Stimulated activated CD4-positive, alpha-beta T cell treated with anti-CD3 and anti-CD28 coated beads, Interleukin-1b, Interleukin-23, amount 100 ng/mL, for 24 hours (primary cell): ENCODE measurements at places on chromosomes 2 and 18.

GRCh38 chr18:79413025-79413424 lies 17.3 kb downstream of the NFATC1 start:
- no peak for DNase-seq

DNA sequence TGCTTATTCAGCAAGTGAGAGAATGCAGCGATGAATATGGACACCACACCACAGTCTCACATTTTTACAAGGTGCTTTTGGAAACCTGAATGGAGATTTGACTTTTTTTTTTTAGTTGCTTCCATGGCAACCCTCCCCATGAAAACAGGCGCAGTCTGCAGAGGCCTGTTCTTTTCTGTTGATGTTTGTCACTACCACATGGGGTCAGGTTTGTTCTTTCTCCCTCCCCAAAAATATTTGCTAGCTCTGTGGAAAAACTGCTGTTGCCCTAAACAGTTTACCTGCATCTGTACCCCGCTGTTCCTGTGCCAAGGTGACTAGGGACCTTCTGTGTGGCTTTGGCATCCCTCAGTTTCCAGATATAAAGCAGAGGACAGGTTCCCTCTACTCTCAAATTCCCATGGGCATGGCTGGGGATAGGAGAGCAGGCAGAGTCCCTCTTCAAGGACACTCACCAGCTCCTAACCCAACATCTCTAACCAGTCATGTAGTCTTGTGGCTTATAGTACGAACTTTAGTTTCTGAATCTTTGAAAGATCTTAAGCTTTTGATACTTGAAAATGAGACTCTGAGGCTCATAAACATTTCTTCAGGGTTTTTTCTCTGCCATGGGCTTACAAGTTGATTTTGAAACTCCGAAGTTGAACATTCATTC lies 14.7 kb upstream of the MAPRE2 start:
- no peak for DNase-seq

GRCh38 chr2:219631406-219631891 lies 4.0 kb downstream of the SLC4A3 start:
- DNase-seq = no peak

- DNase-seq = no peak
These were observed 7.4 kb downstream of the COPS9 start for GRCh38 chr2:240128608-240129145.
